Kidney (tissue), 22 donors: ENCODE measurements at places on chromosomes 2 and 18.

GRCh38 chr2:127576433-127577207 lies 41.1 kb downstream of the MYO7B start:
- no peak overlapping the region for H3K27ac ChIP-seq
- no peaks in the 10 kb centered on the region for H3K4me1 ChIP-seq
- peak; percentile 30 for DNase-seq
- no peaks in the 10 kb centered on the region for H3K27me3 ChIP-seq
- no peak overlapping the region for H3K4me3 ChIP-seq
- H3K36me3 ChIP-seq: no peaks in the 10 kb centered on the region

GRCh38 chr2:76633276-76633921 lies 888.8 kb downstream of the LRRTM4 start:
- H3K4me3 ChIP-seq: no peak overlapping the region
- no peaks in the 10 kb centered on the region for H3K27me3 ChIP-seq
- H3K27ac ChIP-seq: no peak overlapping the region
- no peaks in the 10 kb centered on the region for H3K4me1 ChIP-seq
- DNase-seq: no peak

- H3K4me3 ChIP-seq: no peak overlapping the region
- no peak for DNase-seq
- H3K27me3 ChIP-seq: no peaks in the 10 kb centered on the region
These were observed 233.0 kb downstream of the NEDD4L start for GRCh38 chr18:58276789-58277739.

DNA sequence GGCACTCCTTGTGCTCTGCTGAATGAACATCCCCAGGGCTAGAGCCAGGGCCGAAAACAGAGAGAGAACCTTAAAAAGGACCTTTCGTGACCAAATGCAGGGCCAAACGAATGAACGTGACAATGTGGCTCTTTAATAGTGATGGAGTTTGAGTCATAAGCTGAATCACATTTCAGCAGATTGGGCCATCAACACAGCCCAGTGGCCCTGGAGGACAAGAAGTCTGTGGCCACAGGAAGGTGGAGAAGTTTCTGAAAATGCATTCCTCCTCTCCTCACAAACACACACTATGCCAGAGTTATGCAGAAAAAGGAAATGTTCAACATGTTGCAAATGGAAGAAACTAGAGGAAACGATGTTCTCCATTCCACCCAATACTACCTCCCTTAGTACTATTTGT lies 415.8 kb downstream of the HRH4 start:
- no peaks in the 10 kb centered on the region for H3K27me3 ChIP-seq
- H3K4me1 ChIP-seq: no peaks in the 10 kb centered on the region
- no peak for DNase-seq
- no peak overlapping the region for H3K27ac ChIP-seq
- H3K4me3 ChIP-seq: no peak overlapping the region
